D721Med (cell line): ENCODE measurements at places on chromosomes 6 and 20.

DNA sequence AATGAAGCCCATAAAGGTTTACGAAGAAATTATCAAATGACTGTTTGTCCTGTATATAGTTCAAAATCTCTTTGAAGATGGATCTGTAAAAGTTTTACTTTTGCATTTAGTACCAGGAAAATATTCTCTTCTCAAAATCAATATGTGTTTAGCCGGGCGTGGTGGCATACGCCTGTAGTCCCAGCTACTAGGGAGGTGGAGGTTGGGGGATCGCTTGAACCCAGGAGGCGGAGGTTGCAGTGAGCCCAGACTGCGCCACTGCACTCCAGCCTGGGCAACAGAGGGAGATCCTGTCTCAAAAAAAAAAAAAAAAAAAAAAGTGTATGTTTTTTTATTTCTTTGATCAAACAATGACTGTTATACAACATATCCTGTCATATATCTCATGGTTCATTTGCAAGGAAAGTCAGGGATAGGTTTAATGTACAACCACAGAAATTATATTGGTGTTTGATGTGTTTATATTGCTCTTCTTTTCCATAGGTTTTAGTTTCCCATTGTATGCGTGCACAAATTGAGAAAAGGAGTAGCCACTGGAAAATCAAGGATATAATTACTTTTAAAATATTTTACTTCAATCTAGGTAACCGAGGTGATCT is 40.1 kb downstream of the SOX4 start:
- DNase-seq, result no peak

GRCh38 chr20:14521016-14521415 is 183.6 kb upstream of the FLRT3 start:
- DNase-seq, result no peak

GRCh38 chr20:46304361-46304760 is 3.9 kb downstream of the CDH22 start:
- DNase-seq, result no peak

GRCh38 chr6:170095273-170095981 is 195.5 kb downstream of the DLL1 start:
- no peak for DNase-seq

- no peak for DNase-seq
Observed at GRCh38 chr6:40672087-40672486, 84.9 kb upstream of the LRFN2 start.

GRCh38 chr6:153129873-153130514 is 1.1 kb downstream of the RGS17 start:
- no peak for DNase-seq

DNA sequence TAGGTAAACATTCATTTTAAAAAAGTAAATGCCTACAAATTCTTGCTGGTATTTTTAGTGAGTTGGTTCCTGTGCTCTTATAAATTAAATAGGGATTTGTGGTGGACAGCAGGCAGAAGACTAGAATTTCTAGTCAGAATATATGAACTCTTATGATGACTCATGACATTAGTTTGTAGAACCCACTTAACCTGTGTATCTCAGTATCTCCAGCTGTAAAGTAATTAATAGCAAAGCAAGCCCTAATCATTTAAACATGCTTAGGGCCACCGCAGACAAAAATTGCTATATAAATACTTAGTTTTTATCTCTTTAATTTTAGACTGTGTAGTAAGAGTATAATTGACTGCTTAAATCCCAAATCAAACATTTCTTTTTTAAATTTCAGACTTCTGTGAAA is 2.4 kb downstream of the FAM135A start:
- DNase-seq, result no peak

GRCh38 chr20:64038565-64039292 is 2.7 kb downstream of the C20orf204 start:
- peak; percentile 92 for DNase-seq

DNA sequence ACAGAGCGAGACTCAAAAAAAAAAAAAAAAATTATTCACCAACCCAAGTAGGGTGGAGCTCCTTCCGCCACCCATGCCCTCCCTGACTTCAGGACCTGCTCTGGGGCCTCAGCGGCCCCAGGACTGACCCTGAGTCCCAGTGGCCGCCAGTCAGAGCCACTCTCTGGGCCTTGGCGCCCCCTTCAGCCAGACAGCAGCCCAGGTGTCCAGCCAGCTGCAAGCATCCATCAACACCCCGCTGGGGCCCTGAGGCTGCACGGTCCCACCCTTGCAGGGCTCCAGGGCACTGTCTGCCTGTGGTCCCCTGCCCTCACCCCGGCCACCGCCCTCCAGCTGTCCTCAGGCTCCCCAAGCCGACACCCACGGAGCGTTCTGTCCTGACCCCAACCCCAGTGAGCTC is 11.4 kb upstream of the KCNQ2 start:
- no peak for DNase-seq

DNA sequence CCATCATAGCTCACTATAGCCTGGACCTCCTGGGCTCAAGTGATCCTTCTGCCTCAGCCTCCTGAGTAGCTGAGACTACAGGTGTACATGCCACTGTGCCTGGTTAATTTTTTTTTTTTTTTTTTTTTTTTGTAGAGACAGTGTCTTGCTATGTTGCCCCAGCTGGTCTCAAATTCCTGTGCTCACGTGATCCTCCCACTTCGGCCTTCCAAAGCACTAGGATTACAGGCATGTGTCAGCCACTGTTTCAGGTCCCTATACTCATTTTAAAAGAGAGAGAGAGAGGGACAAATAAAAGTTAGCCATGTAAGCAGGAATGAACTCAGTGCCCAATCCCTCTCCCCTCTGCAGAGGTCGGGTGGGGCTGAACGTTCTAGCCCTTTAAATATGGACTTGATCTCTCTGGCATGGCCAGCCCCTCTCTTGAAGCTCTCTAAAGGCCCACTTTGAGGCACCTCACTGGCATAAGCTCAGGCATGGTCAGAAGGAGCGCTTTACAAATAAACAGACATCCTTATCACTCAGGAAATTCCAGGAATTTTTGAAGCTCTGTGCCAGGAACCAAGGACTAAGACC is 9.0 kb upstream of the SERPINB1 start:
- DNase-seq, result no peak

DNA sequence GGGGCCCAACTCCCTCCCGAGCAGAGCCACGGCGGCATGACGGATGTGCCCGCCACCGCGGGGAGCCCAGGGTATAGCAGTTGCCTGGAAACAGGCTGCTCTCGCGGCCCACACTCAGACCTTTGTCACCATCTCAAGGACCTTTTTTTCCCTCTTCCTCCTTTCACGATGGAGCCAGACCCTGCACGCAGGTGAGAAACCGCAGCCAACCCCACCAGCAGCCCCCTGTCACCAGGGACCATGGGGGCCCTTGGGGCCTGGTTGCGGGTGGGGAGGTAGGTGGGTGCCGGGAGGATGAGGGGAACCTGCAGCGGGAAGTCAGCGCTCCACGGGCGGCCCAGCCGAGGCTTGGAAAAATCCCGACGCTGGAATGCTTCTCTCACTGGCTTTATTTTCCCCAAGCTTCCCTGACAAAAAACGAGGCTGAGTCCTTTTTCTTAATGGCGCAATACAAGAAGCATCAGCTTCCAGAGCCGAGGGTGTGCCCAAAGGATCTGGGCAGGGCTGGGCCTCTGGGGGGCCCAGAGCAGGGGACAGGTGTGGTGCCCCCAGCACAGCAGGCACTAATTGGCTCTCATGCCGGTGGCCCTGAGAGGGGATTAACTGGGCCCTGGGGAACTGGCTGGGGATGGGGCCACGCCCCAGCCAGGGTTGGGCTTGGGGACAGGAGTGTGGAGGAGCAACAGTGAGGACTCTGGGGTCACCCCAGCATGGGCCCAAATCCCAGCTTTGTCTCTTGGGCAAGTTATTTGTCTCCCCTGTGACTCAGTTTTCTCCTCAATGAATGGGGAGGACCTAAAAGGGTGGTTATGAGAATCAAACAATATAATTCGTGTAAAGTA is 23.9 kb downstream of the NOL4L start:
- peak; percentile 72 for DNase-seq

GRCh38 chr6:53989504-53989903 is 121.7 kb upstream of the MLIP start:
- no peak for DNase-seq

GRCh38 chr20:40282541-40282940 is 406.5 kb downstream of the MAFB start:
- DNase-seq, result no peak

- DNase-seq, result no peak
Observed at GRCh38 chr20:50538276-50538675, 28.1 kb downstream of the PTPN1 start.

DNA sequence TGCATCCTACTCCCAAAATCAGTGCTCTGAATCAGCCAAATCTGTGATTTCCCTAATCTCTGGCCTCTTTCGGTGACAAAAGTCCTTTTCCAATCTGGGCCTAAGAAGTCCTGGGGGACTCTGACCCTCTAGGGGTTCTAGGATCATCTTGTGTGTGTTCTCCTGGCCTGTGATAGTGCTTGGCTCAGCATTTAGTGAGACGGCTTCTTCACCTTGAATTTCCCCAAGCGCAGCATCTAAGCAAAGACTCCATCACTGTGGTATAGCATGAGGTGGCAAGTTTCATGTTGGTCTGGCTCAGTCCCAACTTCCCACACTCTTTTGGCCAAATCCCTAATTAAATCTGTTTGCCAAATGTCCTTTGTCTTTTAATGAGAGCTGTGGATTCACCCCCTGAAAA is 12.1 kb upstream of the IL17A start:
- DNase-seq, result no peak

- DNase-seq, result no peak
Observed at GRCh38 chr20:20741087-20742045, 28.9 kb upstream of the RALGAPA2 start.

GRCh38 chr6:6878887-6879585 is 228.7 kb upstream of the RREB1 start:
- DNase-seq, result no peak
